ENCODE measurements at places on chromosomes 3 and 15. TPM values are rescaled to one million over a fixed set of nuclear protein-coding genes. Genes with fewer than 3 reads are reported as not detected.

The SLC28A2 gene
- not detected for total RNA-seq

GRCh38 chr15:98894312-98894711 lies 113.3 kb downstream of the PGPEP1L start:
- H3K27me3 ChIP-seq: no peaks in the 10 kb centered on the region
- H3K4me1 ChIP-seq: no peaks in the 10 kb centered on the region
- no peak overlapping the region for H3K4me3 ChIP-seq
- H3K27ac ChIP-seq: no peak overlapping the region

GRCh38 chr15:66389859-66390381 lies 3.2 kb downstream of the MAP2K1 start:
- H3K27me3 ChIP-seq: no peaks in the 10 kb centered on the region
- no peak overlapping the region for H3K4me3 ChIP-seq
- H3K36me3 ChIP-seq: no peaks in the 10 kb centered on the region
- H3K4me1 ChIP-seq: peaks cover 77% of the 10 kb centered on the region
- no peak overlapping the region for H3K27ac ChIP-seq

DNA sequence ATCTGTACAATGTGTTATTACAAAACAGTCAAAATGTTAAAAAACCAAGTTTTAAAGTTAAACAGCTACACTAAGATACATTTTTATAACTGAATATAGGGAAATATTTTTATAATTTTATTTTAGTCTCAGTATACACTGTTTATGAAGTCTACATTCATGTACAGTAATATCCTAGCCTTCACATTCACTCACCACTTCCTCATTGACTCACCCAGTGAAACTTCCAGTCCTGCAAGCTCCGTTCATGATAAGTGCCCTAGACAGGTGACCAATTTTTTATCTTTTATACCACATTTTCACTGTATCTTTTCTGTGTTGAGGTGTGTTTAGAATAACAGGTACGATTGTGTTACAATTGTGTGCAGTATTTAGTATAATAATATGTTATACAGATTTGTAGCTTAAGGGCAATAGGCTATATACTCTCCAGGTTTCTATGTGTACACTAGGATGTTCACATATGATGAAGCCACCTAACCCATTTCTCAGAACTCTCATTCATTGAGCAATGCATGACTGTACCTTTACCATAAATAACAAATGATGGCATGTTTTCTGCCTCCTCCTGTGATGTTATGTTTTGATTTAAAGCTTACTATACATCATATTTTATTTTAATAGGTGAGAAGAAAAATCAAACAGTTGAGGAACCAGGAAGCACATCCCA lies 388.4 kb upstream of the NDN start:
- no peak overlapping the region for H3K27ac ChIP-seq
- no peaks in the 10 kb centered on the region for H3K27me3 ChIP-seq
- H3K4me1 ChIP-seq: no peaks in the 10 kb centered on the region
- no peak overlapping the region for H3K4me3 ChIP-seq

- no peaks in the 10 kb centered on the region for H3K4me1 ChIP-seq
- DNase-seq: no peak
- H3K4me3 ChIP-seq: no peak overlapping the region
- no peak overlapping the region for H3K27ac ChIP-seq
- H3K27me3 ChIP-seq: peaks cover 2% of the 10 kb centered on the region
These were observed 99.8 kb downstream of the SEMA5B start for GRCh38 chr3:122927726-122928125.

GRCh38 chr3:40292637-40293349 lies 16.7 kb upstream of the EIF1B start:
- no peak overlapping the region for H3K27ac ChIP-seq
- peaks cover 4% of the 10 kb centered on the region for H3K36me3 ChIP-seq
- H3K27me3 ChIP-seq: no peaks in the 10 kb centered on the region
- H3K4me3 ChIP-seq: no peak overlapping the region

DNA sequence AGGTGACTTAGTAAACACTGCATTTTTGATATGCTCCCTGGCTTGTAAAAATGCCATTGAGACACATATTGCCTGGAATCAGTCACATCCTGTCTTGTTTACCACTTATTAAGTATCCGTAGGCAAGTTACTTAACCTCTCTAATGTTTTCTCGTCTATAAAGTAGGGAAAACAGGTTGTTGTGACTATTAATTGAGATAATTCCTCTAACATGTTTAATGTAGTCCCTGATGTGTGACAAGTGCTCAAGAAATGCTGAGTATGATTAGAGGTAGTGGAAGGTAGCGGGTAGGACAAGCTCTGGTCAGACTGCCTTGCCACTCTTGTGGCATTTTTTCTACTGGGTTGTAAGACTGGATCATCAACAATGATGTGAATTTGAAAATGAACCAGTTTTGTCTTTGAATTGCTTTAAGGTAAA lies 54.1 kb downstream of the NFKBIZ start:
- H3K4me1 ChIP-seq: no peaks in the 10 kb centered on the region
- H3K27ac ChIP-seq: no peak overlapping the region
- H3K4me3 ChIP-seq: no peak overlapping the region
- H3K27me3 ChIP-seq: no peaks in the 10 kb centered on the region
- DNase-seq: no peak
